Stimulated activated CD8-positive, alpha-beta memory T cell treated with anti-CD3 and anti-CD28 coated beads, Interleukin-4, amount 100 ng/mL, for 4 hours (primary cell): ENCODE measurements at places on chromosomes 1 and 21.

- DNase-seq = no peak
Observed at GRCh38 chr1:47791879-47792608, 205.1 kb downstream of the TRABD2B start.

DNA sequence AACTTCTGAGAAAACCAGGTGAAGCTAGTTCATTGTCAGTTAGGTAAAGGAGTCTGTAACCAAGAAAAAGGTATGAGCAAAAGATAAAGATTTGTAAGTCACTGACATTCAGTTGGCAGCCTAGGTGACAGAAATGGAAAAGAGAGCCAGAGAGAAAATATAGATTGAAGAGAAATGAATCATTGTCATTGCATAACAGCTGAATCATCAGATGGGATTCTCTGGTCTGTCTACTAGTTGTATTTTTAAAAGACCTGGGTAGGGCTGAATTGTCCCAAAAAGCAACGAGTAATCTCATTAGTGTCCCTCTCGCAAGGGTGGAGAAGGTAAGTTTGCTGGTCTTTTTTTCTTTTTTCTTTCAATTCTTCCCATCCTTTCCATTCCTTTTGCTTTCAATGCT, 36.6 kb downstream of the PTGS2 start:
- no peak for DNase-seq

- DNase-seq = no peak
Observed at GRCh38 chr1:75099581-75099980, 34.6 kb upstream of the LHX8 start.

- no peak for DNase-seq
Observed at GRCh38 chr1:230147253-230148125, 80.5 kb downstream of the GALNT2 start.

DNA sequence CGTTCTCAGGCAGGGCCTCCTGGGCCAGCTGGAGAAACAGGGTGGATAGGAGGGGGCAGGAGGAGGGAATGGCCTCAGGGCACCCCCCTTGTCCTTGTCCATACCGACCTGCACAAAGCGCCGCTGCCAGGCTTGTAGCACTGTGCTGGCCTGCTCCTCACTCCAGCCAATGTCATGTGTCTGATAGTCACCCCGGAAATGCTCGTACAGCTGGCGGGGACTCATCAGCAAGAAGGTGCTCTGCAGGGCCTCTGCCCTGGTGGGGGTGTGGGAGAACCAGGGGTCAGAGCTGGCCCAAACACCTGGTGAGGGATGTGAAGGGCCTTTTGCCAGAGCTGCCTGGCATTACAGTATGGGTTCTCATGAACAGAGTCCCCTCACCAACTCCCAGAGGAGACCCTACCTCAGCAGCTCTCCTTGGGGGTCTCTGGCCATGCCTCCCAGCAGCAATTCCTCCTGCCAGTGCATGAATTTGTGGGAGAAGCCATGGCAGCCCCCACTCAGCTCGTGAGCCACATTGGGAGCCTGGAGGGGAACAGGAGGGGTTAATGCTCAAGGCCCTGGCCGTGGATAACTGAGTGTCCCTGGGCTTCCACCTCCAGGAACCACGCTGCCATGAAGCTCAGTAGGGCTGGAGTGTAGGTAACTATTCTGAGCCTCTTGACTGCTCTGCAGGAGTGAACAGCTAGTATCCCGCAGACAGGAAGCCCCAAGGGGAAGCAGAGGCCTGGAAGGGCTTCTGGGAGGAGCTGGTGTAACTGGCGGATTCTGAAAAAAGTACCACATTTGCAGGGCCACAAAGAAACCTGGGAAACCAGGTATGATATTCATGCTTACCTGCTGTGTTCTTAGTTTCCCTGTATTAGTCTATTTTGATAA, 13.3 kb downstream of the PTCH2 start:
- no peak for DNase-seq

- DNase-seq = no peak
Observed at GRCh38 chr1:85624361-85624760, 43.8 kb downstream of the CCN1 start.
